ENCODE measurements at places on chromosomes 5 and 9.

- no peak for DNase-seq
Observed at GRCh38 chr9:127020036-127020801, 102.2 kb downstream of the ANGPTL2 start.

DNA sequence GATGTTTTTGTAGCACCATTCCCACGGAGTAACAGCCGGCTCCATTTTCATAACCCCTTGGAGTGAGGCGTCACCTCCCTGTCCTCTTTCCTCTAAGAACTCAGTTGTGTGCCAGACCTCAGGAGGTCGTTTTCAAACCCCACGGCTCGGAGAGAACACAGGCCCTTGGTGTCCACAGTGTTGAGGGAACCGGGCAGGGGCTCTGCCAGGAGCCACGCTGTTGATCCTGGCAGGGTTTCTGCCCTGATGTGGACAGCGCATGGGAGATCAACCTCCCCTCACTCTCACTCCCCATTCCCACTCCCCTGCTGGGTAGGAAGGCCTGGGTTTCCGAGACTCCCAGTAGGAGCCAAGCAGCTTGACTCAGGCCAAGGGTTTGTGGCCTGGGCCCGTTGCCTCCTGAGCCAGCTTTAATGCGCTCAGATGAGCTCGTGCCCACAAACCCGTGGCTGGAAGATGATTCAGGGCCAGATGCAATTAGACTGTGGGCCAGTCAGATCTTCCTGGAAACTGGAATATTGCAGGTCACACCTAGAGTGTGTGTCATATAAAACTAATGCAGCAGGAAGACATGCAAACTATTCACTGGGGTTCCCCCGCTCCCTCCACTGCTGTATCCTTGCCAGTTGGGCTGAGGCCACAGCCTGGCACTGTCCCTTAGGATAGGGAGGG is 133.4 kb downstream of the SLC12A2 start:
- DNase-seq: no peak

GRCh38 chr9:131239161-131239975 is 36.9 kb downstream of the FAM78A start:
- DNase-seq: no peak

DNA sequence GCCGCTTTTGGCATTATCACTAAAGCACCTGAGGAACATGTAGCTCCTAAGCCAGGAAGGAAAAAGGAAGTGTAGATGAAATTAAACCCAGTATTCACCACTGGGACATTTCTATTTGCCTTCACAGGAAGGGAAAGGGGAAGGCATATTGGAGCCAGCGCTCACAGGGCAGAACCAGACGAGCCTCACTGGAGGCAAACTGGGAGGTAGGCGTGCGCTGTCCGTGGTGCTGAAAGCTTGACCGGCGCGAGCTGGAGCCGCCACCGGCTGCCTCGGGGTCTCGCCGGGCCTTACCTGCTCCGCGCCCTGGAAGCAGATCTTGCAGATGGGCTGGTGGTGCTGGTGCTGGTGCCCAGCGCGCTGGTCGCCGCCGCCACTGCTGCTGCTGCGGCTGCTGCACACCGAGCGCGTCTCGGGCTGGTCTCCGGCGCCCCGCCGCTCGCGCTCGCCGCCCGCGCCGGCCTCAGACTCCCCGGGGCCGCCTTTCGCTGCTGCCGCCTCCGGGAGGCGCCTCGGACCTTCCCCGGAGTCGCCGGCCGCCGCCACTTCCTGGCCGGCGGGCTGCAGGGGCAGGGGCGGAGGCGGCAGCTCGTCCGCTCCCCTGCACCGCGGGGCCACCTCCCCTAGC is 732 bp downstream of the MARCHF11 start:
- no peak for DNase-seq

DNA sequence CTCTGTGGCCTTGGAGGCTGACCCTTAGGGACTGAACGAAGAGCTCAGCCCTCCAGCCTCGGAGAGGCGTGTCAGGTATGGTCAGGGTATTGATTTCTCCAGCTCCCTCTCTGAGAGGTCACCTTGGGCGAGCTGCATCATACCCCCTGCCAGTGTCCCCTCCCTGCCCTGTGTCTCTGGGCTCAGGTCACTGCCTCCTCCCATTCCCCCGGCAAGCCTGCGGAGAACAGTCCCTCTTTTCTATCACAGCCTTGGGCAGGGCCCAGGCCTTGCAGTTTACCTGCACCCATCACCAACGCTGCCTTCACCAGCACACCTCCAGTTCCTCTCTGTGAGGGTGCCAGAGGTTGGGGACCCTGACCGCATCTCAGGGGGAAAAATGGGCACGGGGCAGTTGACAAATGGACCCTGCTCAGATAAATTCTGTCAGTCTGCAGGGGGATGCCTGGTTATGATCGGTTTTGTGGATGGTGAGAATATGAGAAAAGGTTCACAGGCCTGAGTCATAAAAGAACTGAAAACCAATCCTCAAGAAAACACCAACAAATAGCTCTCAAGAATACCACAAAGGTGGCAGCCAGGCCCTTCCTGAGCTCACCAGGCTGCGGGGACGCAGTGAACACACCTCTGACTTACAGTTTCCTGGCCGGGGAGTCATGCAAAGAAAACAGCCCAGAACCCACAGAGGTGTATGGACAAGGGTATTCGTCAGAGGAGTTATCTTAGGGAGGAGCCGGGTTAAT is 24.7 kb upstream of the RXRA start:
- no peak for DNase-seq

- DNase-seq: peak; percentile 27
Observed at GRCh38 chr9:112751056-112751795, 666 bp downstream of the SNX30 start.

DNA sequence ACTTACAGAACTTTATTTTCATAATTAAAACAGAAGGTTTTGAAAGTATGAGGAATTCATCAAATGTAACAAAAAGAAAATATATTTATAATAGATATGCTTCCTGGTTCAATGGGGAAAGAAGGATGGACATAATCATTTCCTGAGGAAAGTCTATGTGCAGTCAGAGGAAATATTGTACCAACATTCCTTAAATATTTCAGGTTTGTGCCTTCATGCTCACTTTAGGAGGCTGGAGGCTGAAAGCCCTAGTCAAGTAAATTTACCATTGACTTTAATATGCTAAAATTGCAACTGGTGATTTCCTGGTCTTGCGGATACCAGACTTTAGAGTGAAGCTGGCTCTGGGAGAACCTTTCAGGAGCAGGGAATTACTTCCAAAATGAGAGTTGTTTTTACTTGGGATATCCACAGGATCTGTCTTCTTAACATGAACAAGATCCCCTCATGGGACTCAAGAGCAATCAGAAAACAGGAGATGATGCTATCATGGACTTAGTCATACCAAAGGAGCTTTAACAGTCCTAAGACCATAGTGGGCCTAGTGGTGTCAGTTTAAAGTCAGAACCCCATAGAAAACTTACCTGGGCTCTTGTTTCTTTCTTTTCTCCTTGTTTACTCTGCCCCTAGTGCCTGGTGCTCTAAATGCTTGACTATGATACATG is 762.8 kb upstream of the GRAMD2B start:
- no peak for DNase-seq

All from SW 1271 (cell line).